ENCODE measurements at places on chromosomes 4 and X.

DNA sequence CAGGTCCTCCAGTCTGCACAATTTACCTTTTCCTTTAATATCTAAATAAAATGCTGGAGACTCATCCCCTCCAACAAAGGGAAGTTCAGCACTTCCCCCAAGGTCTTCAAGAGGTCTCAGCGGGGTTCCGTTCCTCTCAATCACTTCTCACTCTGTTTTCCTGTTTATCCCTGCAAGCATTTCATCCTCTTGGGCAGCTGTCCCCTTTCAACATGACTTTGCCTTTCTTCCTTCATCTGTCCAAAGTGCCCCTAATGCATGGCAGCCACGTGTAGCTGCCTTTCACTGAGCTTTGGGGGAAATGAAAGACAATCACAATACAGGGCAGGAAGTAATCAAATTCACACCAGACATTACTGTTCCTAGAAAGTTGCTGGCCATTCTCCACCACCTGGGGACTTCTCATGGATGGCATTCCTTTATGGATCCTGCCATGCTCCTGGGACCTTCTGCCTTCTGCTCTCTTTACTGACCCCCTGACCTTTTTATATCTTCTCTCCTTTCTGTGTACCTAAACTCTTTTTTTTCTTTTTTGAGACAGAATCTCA is 79.7 kb upstream of the USP9X start:
- DNase-seq: no peak

GRCh38 chrX:20595928-20596575 is 329.3 kb upstream of the RPS6KA3 start:
- DNase-seq: peak; percentile 4

- no peak for DNase-seq
Observed at GRCh38 chrX:141652286-141652685, 46.3 kb downstream of the SPANXD start.

DNA sequence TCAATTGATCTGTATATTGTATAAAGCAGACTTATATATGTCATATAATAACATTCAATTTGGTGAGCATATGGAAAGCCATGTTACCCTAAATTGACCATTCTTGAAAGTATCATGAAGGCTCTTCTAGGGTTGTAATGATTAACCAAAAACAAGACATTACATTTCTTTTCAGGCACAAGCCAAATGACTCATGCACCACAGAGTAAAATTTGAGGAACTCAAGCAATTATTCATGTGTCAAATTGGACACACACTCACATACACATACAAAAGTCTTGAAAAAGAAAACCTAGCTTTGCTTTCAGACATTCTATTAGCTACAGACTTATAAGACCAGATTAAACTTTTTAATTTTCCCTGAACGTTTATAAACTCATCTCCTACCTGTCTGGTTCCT is 146.5 kb upstream of the PCDH18 start:
- DNase-seq: no peak

DNA sequence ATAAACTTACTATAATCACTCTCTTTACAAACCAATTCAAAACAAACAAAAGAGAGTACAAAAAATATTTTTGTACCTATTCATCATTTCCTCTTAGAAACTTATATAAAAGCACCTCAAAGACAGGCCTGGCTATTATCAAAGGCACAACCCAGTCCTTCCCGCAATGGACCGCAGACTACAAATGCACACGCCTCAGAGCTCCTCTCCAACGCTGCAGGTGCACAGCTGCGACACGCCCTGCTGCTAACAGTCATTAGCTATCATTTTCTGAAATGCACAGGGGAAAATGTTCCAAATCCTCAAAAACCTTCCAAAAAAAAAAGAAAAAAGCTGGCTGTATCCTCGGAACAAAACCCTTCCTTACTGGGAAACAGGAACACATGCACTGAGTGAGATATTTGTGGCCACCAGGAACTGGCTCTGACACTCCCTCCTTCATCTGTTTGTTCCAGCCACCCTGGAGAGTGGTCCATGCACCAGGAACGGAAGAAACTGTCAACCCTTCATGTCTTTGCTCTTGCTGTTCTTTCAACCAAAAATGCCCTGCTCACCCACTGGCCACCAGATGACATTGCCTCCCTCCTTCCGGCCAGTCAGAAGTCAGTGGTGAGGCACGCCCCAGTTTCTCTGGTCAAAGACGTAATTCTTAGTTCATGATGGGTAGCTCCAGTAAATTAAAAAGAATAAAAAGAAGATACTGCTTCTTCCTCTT is 16.7 kb downstream of the IRF2 start:
- peak; percentile 21 for DNase-seq

- no peak for DNase-seq
Observed at GRCh38 chr4:157832596-157832995, 340.2 kb downstream of the GASK1B start.

GRCh38 chr4:113849771-113850170 is 88.2 kb upstream of the CAMK2D start:
- DNase-seq: no peak

GRCh38 chr4:3188118-3188517 is 60.8 kb upstream of the MSANTD1 start:
- DNase-seq: no peak

- DNase-seq: no peak
Observed at GRCh38 chrX:16876696-16877095, 6.5 kb upstream of the RBBP7 start.

- DNase-seq: no peak
Observed at GRCh38 chr4:6989331-6989923, 53.7 kb upstream of the TADA2B start.

DNA sequence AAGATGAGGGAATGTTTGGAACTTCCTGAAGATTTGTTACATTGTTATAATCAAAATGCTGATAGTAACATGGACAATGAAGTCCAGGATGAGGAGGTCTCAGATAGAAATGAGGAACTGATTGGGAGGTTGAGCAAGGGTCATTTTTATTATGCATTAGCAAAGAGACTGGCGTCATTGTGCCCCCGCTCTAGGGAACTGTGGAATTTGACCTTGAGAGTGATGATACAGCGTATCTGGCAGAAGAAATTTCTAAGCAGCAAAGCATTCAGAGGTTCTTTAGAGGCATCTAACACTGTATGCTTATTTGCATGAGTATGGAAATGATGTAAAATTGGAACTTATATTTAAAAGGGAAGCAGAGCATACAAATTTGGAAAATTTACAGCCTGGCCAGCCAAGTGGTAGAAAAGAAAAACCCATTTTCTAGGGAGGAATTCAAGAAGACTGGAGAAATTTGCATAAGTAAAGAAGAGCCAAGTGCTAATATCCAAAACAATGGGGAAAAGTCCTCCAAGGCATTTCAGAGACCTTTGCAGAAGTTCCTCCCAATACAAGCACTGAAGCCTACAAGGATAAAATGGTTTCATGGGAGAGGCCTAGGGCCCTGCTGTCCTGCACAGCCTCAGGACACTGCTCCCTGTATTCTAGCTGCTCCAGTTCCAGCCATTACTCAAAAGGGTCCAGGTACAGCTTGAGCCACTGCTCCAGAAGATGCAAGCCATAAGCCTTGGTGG is 483.0 kb upstream of the NDST4 start:
- no peak for DNase-seq

DNA sequence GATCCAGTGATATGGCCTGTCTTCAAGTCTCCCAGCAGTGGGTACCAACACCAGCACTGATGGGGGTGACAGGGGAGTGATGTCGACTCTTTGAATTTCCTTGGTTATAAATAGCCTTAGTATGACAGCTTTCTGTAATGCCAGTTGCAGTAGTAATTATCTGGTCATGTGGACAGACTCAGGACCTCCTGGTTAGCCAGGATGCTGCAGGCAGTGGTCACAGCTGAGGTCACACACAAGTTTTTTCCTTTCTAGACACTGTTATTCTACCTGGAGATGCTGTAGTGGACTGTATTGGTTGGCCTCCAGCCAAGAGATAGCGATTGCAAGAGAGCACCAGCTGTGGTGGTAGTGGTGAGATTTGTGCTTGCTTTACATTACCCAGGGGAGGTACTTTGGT is 63.6 kb downstream of the UPRT start:
- DNase-seq: no peak

- no peak for DNase-seq
Observed at GRCh38 chr4:40525752-40526598, 103.7 kb downstream of the RBM47 start.

- peak; percentile 36 for DNase-seq
Observed at GRCh38 chr4:180828455-180829018, 1414.7 kb upstream of the TENM3 start.

GRCh38 chrX:103607364-103608305 is at the start of gene TCEAL3:
Gene TCEAL3, plus strand, starts transcription at chrX:103607963. Its CDS starts 1,102 bp downstream, at chrX:103609065.
- peak; percentile 48 for DNase-seq

- no peak for DNase-seq
Observed at GRCh38 chr4:97911236-97911906, 231.9 kb downstream of the STPG2 start.

GRCh38 chr4:169440446-169440845 is 169.7 kb upstream of the SH3RF1 start:
- DNase-seq: no peak

GRCh38 chrX:22430701-22431100 is 158.0 kb downstream of the CBLL2 start:
- no peak for DNase-seq

- DNase-seq: no peak
Observed at GRCh38 chrX:45621376-45622041, 420.8 kb upstream of the DIPK2B start.

GRCh38 chr4:58477513-58477912 is 1367.3 kb upstream of the IGFBP7 start:
- DNase-seq: no peak

- DNase-seq: no peak
Observed at GRCh38 chr4:41678086-41678816, 70.3 kb downstream of the PHOX2B start.

DNA sequence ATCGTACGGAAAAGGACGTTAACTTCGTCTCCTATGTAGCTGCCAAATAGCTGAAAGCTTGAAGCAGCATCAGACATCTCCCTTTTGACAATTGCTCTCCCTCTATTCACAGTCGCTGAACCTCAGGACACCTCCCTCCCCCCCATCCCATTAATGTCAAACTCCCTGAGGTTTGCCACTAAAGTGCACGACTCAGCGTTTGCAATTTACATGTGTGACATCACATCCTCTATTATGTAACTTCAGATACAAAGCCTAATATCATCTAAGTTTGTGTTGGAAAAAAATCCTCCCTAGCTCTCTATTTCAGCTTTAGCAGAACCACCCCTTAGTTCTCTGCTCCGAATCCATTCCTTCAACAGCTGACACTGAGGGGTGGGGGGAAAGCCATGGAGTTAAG is 5.5 kb upstream of the NR3C2 start:
- DNase-seq: no peak

GRCh38 chr4:80116516-80116915 is 43.5 kb upstream of the ANTXR2 start:
- DNase-seq: no peak

- no peak for DNase-seq
Observed at GRCh38 chr4:185529413-185529812, 5.9 kb downstream of the PDLIM3 start.

- no peak for DNase-seq
Observed at GRCh38 chr4:153766758-153767157, 6.9 kb upstream of the RNF175 start.

GRCh38 chr4:114393295-114394038 is 205.1 kb upstream of the UGT8 start:
- no peak for DNase-seq

DNA sequence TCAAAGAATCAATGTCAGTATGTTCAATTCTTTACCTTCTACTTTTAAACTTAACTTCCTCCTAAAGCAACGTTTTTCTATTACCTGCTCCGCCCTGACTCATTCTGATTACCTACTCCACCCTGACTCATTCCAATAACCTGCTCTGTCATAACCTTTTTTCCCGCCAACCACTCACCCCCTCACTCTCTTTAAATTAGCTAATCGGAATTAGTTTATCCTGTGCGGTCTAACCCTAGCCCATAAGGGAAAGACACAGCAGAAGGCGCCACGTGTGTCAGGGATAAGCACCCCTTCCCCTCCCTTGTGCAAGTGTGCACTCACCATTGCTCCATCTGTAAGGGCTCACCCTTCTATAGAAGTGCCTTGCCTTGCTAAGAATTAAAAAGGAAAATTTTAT is 64.4 kb downstream of the EIF4E start:
- no peak for DNase-seq

DNA sequence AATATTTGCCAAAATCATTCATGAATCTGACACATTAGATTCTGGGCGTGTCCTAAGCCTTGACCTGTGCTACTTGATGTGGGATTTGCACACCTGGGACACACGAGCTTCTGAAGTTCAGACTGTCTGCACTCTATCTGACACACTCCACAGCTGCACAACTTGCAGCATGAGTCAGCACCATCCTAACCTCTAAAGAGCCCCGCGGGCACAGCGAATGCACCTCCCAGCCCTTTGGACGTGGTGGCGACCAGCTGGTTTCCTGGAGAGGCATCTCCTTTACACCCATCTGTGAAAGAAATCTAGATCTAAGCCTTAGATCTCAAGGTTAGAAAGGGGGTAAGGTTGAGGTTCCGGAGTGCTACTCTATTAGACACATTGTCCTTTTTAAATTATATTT is 69.2 kb downstream of the SORBS2 start:
- DNase-seq: no peak

DNA sequence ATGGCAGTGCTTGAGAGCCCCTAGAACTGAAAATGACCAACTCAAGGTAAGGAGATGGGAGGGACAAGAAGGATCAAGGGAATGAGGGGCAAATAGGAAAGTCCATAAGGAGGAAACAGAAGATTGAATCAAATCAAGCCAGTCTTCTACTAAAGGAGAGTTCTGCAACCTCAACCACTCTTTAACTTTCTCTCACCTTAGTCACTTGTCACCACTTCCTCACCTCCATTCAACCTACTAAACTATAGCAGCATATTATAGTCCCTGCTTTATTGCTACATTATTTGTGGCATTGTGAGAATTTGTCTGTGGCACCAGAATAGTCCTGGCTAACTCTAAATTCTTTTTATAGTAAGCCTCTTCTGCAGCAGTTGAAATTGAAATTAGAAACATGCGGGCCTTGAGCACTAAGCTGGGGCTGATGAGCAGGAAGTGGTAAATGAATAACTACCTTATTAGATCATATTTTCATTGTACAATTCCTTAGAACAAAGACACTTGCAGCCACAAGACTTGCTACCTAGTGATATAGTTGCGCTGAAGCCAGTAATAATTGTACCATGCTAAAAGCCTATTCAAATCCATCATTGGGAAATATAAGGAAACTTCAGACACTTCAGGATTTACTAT is 336.9 kb downstream of the ZNF674 start:
- no peak for DNase-seq

GRCh38 chr4:137532869-137533236 is 559 bp upstream of the PCDH18 start:
- DNase-seq: no peak

DNA sequence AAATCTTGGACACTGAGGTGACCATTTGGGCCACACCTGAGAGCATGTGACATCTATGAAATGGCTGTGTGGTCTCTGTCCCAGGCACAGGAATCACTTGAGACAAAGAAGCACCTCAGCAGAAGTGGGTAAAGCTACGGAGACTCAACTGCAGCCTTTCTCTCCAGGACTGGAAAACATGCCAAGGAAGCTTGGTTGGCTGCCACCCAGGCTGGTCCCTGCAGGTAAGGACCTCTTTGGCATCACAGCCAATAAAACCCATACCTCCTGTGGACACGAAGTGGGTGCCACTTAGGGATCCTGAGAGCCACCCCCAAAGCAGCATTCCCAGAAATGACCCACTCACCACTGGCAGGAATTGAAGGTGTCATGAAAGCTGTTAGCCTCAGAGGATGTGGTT is 74.6 kb downstream of the LEF1 start:
- no peak for DNase-seq

GRCh38 chrX:48897157-48897624 is 377 bp downstream of the TIMM17B start:
- DNase-seq: no peak

Data from caudate nucleus (tissue), 63 donors.